ENCODE measurements at places on chromosomes 6 and 20.

GRCh38 chr6:166244353-166245045, 63.7 kb downstream of the PRR18 start:
- DNase-seq: no peak

GRCh38 chr6:169618526-169619490, 83.0 kb downstream of the WDR27 start:
- DNase-seq: peak; percentile 93

DNA sequence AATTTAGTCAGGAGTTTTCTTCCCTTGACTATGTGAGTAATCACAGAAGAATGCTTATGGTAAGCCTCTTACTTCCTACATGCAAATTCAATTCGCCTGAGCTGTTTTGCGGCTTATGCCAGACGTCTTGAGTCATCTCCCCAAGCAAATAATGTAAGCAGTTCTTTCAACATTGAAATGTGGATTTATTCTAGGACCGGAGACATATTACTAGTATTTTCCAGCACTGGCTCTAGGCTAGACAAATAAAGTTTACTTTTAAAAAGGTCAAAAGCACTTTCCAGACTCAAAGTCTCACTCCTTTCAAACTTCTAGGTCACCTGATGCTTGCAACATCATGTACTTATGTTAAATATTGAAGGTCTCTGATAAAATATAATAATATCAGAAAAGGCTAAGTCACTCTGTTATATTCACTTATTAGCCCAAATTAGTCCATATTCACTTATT, 38.1 kb upstream of the NOX3 start:
- DNase-seq: peak; percentile 99

DNA sequence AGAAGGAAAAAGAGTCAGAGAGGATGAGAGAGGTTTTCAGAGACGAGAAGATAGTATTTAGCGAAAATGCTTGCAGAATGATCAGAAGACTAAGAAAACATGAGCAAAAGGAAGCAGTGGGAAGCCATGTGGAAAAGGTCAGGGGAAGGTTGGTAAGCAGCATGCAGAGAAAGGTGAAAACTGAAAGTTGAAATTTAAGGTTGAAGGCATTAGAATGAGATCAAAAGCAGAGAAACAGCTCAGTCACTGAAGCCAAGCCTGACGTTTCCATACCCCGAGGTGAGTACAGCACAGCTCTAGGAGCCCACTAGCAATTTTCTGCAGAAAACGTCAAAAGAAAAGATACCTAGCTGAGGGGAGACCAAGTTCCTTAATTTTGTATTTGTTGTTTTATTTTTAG, 19.1 kb upstream of the TFB1M start:
- DNase-seq: no peak

DNA sequence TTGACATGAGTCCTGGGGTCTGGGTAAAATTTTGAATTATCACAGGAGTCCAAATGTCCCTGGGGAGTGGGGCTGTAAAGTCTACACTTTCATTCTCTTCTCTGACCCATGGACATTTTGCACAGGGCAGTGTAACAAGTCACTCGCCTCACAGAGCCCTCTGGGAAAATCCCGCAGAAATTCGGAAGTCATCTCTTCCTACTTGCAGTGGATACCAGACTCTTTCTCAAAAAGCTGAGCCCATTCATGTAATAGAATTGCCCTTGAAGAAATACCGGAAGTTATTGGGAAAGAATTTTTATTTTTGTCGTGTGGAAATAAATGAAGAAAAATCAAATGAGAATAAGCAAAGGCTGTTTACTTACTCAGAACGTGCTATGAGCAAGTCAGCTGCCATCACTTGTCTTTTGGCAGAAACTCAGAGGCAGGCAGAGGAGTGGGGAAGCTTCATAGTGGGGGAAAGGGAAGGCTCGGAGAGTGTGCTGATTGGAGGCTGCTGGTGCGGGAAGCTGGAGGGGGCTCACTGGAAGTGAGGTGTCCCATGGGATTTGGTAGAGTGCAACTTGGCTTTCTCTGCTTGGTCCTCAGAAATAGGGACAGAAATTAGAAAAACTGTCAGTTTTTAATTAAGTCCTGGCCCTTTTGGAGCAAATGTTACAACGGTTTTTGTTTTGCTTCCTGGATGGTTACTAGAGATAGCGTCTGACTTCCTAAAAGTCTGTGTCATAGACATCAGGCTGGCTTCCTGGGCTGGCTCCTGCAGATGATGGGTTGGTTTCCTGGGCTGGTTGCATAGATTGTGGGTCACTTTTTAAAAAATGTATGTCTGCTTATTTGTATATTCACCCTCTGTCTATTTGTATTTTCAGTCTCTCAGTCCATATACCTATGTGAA, 79.8 kb upstream of the EEF1E1 start:
- DNase-seq: peak; percentile 10

GRCh38 chr6:161445021-161445799, 171.3 kb upstream of the AGPAT4 start:
- no peak for DNase-seq

All from stromal cell of bone marrow (primary cell).